Mesenteric fat pad (tissue), 1 donor: ENCODE measurements at places on chromosomes 7 and 10. TPM values are rescaled to one million over a fixed set of nuclear protein-coding genes. Genes with fewer than 3 reads are reported as not detected.

The CYP26C1 gene
- 0.22 TPM for total RNA-seq

The RELN gene
- 1.8 TPM for total RNA-seq

The KLF14 gene
- 2.9 TPM for total RNA-seq

The LMBR1 gene
- total RNA-seq = 69.2 TPM

GRCh38 chr7:147311336-147311735, 1194.7 kb downstream of the CNTNAP2 start:
- no peak for DNase-seq

DNA sequence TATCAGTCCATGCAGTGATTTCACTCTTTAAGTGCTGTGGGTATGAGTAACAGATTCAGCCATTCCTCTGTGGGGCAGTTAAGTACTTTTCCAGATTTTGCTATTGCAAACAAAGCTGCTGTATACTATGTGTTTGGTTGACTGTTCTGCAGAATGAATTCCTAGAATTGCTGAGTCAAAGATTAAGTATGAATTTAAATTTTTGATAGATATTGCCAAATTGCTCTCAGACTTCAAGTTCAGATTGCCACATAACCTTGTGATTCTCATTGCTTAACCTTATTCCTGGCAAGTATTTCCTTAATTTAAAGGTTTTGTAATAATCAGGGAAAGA, 21.6 kb upstream of the SAR1A start:
- no peak for DNase-seq

- no peak for DNase-seq
Observed at GRCh38 chr10:84196941-84197340, 2.6 kb downstream of the CDHR1 start.

DNA sequence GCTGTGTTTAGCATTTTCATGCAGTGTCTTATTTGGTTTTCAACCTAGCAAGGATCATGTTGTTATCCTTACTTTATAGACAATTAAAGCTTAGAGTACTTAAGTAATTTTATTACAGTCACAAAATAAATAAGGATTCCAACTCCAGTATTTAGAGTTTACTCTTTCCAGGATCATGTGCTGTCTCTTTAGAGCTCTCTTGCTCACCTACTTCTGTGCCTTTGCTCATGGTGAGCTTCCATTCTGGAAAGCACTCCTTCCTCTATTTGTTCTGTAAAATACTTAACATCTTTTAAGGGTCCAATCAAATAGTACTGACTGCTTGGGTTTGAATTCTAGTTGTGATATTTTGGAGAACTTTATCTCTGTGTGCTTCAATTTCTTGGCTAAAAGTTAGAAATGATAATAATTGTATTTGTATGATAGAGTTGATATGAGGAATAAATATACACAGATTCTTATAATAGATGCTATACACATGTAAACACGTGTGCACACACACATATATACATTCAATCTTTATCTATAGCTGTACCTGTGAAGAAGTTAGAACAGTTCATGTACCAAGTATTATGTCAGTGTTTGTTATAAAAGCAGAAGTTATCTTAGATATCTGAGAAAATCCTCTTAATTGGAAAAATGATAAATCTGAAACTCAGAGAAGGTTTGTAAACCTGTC, 18.2 kb upstream of the CALCR start:
- no peak for DNase-seq

DNA sequence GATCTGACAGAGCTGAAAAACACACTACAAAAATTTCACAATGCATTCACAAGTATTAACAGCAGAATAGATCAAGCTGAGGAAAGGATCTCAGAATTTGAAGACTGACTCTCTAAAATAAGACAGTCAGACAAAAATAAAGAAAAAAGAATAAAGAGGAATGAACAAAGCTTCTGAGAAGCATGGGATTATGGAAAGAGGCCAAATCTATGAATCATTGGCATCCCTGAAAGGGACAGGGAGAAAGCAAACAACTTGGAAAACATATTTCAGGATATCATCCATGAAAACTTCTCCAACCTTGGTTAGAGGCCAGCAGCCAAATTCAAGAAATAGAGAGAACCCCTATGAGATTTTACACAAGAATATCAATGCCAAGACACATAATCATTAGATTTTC, 804.8 kb upstream of the IGFBP3 start:
- no peak for DNase-seq

DNA sequence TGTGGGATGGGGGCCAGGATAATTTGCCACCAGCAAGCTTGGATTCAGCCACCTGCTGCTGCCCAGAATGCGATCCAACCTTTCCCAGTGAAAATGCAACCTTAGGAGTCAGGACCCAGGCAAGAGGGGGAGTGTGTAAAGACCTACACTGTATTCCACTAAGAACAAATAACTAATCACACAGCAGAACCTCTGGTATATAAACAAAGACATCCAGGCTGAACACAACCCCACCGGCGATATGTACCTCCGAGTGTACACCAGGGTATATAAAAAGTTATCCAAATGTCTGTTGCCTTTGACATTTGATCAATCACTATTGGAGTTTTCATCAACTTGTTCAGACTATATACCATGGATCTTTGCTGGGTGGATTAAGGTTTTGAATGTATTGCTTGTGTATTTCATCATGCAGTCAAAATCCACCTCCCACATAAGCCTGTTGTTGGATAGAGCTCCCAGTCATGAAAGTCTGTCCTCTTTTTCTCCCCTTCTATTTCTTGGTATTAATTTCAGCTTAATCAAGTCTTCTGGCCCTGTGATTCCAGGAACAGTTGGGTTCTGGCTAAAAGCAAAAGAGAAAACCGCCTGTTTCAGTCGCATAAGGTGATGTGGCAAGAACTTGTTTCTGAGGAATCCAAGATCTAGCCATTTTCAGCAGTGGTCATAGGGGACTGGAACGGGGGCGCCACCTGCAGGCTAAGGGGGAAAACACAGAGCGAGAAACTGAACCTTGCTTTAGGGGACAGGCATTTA, 290.7 kb downstream of the CCDC3 start:
- no peak for DNase-seq
